Pons (tissue), 1 donor: ENCODE measurements at places on chromosomes 2 and 18.

DNA sequence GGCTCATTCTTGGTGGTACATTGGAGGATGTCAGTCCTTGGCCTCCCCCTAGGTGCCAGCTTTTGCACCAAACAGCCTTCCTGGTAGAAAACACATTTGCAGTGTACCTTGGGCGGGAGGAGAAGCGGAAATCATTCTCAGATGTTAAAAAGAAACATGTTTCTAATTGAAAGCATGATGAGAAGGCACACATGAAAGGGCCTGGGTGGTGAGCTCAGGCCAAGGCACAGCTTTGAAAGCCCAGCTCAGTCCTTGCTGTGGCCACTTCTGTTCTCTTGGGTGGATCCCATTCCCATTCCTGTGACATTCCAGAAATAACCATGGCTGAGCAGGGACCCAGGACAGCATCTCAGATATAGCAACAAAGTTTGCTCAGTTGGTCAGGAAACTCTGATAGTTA is 71.5 kb downstream of the LTBP1 start:
- DNase-seq, result no peak

- no peak for DNase-seq
Measured at GRCh38 chr2:221546505-221547225, 25.4 kb downstream of the EPHA4 start.

- DNase-seq, result no peak
Measured at GRCh38 chr2:85244828-85245227, 83.0 kb downstream of the TGOLN2 start.

- DNase-seq, result no peak
Measured at GRCh38 chr2:182144041-182144775, 158.6 kb downstream of the PPP1R1C start.

DNA sequence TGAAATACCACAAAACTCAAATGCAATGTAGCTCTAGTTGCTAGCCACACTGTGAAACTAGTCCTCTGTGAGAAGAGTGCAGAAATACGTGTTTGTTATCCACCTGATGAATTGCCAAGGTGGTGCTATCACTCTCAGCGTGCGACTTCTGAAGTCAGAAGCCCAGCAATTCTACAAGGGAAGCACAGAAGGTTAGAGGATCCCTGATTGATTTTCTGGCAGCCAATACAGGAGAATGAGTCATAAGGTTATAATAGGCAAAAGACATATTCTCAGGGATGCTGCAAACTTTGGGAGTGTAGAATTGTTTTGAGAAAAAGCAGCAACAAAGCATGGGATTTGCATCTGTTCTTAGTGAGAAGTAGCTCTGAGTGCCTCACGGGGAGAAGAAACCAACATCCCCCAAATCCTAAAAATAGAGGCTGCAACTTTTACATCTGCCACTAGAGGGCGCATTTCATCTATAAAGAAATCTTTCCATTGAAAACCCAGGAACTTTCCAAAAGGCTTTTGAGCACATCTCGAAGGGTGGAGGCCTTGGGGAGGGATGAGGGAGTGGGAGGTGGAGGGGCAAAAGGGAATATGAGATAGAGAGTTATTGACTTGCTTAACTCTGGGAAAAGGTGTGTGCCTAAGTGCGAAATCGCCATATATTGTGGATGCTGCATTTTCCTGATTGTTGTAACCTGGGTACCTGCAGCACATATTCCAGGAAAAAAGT is 78.0 kb downstream of the TMEM182 start:
- DNase-seq, result peak; percentile 59

GRCh38 chr2:233152541-233152940 is 92.4 kb downstream of the INPP5D start:
- peak; percentile 11 for DNase-seq

GRCh38 chr2:40872580-40872979 is 420.7 kb upstream of the SLC8A1 start:
- DNase-seq, result no peak

- no peak for DNase-seq
Measured at GRCh38 chr2:45825001-45825651, 173.7 kb downstream of the PRKCE start.

DNA sequence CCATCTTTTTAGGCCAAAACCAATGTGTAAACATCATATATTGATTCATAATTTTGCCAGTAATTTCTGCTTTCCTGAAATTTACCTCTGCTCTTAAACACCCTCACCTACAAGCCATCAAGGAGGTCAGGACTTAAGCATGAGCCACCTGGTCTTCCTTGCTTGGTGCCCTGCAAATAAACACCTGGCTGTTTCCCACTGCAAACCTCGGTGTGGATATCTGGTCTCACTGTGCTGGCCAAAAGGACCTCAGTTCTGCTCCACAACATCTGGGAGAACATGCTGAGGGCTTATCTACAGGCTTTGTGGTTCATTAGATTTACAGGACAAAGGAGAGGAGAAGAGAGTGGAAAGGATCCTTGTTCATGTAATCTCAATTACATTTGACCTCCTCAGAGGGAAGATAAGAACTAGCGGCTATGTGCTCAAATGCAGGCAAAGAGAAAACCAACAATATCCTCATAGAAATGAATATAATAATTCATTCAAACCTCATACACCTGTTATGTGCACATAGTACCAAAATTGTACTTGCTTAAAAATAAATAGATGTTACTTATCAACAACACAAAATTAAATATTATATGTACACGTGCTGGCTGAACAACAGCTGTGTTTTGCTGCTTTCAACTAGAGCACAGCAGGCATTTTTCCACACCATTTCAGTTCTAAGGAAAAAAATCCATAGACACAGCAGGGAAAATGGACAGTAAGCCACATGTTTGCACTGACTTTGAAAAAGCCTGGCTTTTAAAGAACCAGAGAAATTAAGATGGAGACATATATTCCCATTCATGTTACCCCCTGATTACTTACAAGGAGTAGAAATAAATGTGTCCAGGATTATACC is 465.1 kb downstream of the LPIN1 start:
- DNase-seq, result no peak

GRCh38 chr2:222424276-222424728 is at the start of gene SGPP2:
TSS of gene SGPP2 (plus strand) at chr2:222424543. CDS start at chr2:222424603, 60 bp downstream.
- no peak for DNase-seq

GRCh38 chr18:10080372-10080771 is 166.6 kb downstream of the VAPA start:
- DNase-seq, result no peak

- DNase-seq, result no peak
Measured at GRCh38 chr2:185934232-185934631, 195.6 kb downstream of the FSIP2 start.

DNA sequence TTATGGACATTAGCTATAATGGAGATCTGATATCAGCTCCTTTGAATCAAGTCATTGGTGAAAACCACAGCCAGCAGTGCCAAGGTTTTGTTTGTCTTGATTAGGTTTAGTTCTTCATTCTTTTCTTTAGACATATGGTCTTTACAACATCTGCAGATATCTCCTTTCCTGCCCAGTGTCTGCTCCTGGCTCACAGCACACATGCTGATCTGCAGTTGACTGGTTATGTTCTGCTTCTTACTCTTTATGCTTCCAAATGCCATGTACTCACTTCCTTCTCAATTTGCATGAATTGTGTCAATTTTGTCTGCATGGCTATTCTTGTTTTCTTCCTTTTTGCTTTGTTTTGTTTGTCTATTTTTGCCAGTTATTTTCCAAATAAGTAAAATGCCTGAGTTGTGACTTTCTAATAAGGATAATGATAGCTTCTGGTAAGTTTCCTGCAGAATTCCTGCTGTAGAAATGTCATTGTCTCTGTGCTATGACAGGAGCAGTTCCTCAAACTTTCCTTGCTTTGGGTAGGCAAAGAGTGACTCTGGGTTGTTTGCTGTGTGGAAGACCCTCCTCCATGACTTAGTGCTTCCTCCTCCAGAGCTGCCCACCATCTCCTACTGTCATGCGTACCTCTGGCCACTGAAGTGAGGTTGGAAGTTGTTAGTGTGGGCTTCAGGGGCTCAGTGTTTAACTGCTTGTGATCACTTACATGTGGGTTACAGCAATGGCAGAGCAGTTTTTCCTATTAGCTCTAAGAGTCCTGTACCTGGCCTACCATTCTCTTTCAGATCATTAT is 8.2 kb downstream of the ARHGAP25 start:
- peak; percentile 58 for DNase-seq

- DNase-seq, result no peak
Measured at GRCh38 chr2:240460781-240461431, 25.4 kb downstream of the GPC1 start.

- no peak for DNase-seq
Measured at GRCh38 chr18:811182-811891, 705 bp downstream of the YES1 start.

GRCh38 chr2:3778851-3779495 is 75.6 kb downstream of the DCDC2C start:
- DNase-seq, result no peak

DNA sequence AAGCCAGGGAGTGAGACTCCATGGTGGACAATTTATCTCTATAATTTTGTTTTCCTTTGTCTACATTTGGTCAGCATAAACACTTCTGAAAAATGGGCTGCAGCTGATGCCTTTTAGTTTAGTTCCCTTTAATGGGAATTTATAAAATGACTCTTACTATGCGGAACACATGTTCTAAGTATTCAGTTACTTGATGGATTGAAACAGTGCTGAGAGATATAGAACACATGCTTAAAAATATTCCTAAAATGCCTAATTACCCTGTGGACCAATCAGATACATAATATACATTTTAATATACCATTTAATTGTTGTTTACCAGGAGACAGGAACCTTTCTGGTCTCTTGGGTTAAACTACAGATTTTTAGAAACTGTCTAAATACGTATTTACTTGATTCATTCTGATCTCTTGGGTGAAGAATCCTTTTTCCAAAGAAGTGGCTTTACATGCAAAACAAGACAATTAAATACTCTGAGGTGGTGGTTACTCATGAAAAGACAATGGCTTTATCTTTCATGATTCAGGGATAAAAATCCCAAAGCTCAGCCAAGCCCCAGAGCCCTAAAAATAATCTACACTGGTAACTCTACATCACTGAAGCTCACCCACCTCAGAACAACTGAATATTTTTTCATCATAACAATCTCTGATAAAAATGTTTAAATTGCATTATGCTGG is 128.1 kb upstream of the SERTAD2 start:
- DNase-seq, result no peak

GRCh38 chr2:215771241-215771640 is 242.1 kb downstream of the MREG start:
- no peak for DNase-seq

GRCh38 chr2:38448692-38449410 is 71.8 kb upstream of the ATL2 start:
- DNase-seq, result no peak

DNA sequence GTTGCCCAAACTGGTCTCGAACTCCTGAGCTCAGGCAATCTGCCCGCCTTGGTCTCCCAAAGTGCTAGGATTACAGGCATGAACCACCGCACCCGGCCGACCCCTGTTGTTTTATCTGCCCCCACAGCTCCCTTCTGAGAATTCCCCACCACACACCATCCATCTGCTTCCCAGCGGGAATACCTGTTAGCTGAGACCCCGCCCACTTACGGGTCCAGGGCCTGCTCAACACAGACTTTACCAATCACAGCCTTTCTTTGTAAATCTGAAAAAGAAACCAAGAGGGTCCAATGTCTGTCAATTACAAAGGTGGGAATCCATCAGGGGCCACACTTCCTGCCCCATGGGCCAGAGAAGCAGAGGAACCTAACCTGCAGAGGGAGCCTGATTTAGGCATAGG is 14.2 kb upstream of the CABLES1 start:
- no peak for DNase-seq

DNA sequence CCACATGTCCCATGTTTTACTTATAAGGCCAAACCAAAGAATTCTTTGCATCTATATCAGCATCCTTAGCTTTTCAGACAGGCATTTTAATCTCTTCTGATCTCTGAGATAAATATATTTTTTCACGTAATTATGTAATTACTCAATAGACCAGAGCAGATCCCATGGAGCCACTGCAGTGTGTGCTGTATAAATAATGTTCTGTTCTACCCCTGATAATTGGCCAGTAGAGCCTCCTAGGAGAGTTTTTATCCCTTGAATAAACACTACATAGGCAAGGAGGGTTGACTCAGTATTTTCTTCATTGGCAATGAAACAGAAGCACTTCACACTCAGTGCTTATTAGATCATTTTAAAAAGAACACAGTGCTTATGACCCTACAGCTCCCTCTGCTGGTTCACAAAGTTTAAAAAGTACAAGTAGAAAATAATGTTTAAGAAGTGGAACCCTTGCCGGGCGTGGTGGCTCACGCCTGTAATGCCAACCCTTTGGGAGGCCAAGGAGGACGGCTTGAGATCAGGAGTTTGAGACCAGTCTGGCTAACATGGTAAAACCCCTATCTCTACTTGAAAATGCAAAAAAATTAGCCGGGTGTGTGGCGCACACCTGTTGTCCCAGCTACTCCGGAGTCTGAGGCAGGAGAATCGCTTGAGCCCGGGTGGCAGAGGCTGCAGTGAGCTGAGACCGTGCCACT is 91.9 kb downstream of the PPP1R1C start:
- DNase-seq, result peak; percentile 86

DNA sequence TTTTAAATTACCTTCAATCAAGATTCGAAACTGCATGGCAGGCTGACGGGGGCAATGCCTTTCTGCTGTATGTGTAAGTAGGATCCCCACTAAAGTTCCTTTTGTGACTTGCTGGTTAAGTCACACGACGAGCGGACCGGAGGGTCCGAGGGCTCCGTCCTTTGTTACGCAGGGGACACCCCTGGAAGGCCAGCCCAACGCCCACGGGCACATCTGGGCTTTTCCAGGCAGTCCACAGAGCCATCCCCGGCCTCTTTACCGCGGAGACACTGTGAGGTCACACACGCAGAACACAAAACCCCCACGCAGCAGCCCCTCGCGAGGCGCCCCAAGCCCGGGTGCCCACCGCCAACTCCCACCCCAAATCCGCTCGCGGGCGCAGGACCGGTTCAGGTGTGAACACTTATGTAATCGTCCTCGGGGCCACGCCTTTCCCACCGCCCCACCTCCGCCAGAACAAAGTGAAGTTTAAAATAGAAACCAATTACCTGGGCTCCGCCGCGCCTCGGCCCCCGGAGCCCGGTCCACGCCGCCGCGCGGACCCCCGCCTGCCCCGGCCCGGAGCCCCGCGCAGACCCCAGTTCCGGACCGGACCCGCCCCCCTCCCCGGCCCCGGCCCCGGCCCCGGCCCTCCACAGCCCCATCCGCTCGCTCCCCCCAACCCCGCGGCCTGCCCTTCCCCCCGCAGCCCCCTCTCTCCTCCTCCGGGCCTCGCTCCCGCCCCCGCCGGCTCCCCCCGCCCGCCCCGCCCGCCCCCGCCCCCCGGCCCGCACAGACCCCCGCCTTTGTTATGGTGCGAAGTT is 4.2 kb downstream of the ZNF516 start:
- DNase-seq, result no peak

- DNase-seq, result no peak
Measured at GRCh38 chr2:166573391-166573790, 79.3 kb upstream of the SCN7A start.

- no peak for DNase-seq
Measured at GRCh38 chr2:134714228-134714627, 4.6 kb downstream of the TMEM163 start.

- peak; percentile 57 for DNase-seq
Measured at GRCh38 chr2:5618271-5618670, 73.9 kb upstream of the SOX11 start.

GRCh38 chr2:20571644-20572215 is 79.2 kb downstream of the HS1BP3 start:
- DNase-seq, result no peak

GRCh38 chr18:29071869-29072268 is 894.9 kb upstream of the CDH2 start:
- DNase-seq, result no peak

- DNase-seq, result no peak
Measured at GRCh38 chr2:50449306-50449705, 582.6 kb downstream of the NRXN1 start.
